ENCODE measurements at places on chromosomes 7 and 10. TPM values are rescaled to one million over a fixed set of nuclear protein-coding genes. Genes with fewer than 3 reads are reported as not detected.

PLXDC2 gene
- 0.27 TPM for total RNA-seq

CD36 gene
- total RNA-seq = not detected

SFMBT2 gene
- total RNA-seq = 1.9 TPM

DNA sequence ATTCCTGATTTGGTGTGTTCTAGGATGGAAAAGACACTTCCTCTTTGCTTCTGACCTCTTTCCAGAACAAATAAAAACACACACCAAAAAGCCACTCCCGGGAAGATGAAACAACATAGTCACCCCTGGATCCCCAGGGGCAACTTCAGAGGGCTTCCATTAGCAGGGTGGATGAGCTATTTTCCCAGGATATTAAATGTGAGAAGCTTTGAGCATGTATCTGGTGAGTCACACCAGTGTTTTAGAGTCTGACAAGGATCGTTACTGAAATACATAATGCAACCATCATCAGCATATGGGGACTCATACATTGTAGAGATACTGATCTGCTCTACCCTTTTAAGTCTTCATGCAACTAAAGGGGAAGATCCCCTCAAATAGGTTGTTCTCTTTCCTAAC is 115.5 kb upstream of the ZNF438 start:
- DNase-seq = peak; percentile 56

GRCh38 chr7:151686016-151686766 is 166.5 kb upstream of the RHEB start:
- no peak for DNase-seq

AKR1C1 gene
- 3.1 TPM for total RNA-seq

GRCh38 chr10:62561151-62561550 is 187.0 kb downstream of the ZNF365 start:
- DNase-seq = no peak

All from HT1080 (cell line).